ENCODE measurements at places on chromosomes 6 and 20.

- no peaks in the 10 kb centered on the region for H3K36me3 ChIP-seq
- no peaks in the 10 kb centered on the region for H3K4me1 ChIP-seq
- DNase-seq = no peak
- no peak overlapping the region for H3K4me3 ChIP-seq
- no peaks in the 10 kb centered on the region for H3K27me3 ChIP-seq
Observed at GRCh38 chr6:157281570-157281969, 41.7 kb downstream of the TMEM242 start.

- H3K36me3 ChIP-seq = no peaks in the 10 kb centered on the region
- no peaks in the 10 kb centered on the region for H3K27me3 ChIP-seq
- H3K4me1 ChIP-seq = no peaks in the 10 kb centered on the region
- H3K27ac ChIP-seq = no peak overlapping the region
Observed at GRCh38 chr6:74899416-74899815, 306.4 kb downstream of the COL12A1 start.

- H3K27ac ChIP-seq = peak overlapping the region; percentile 72
- no peak overlapping the region for H3K4me3 ChIP-seq
Observed at GRCh38 chr6:20877008-20877937, 343.0 kb downstream of the CDKAL1 start.

DNA sequence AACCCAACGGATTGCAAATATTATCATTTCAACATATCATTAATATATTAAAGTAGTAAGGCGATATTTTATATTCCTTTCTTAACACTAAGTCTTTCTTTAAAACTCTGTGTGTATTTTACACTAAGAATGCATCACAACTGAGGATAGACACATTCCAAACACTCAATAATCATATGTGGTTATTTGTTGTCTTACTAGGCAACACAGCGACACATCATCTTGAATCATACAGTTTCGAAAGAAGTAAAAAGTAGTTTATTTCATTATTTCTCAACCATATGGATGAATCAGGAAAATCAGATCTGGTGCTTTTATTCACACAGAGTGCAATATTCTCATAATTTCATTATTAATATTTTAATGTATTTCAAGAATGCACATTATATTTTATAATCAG, 662.4 kb downstream of the EPHA7 start:
- DNase-seq = no peak
- no peaks in the 10 kb centered on the region for H3K4me1 ChIP-seq
- H3K27ac ChIP-seq = no peak overlapping the region

DNA sequence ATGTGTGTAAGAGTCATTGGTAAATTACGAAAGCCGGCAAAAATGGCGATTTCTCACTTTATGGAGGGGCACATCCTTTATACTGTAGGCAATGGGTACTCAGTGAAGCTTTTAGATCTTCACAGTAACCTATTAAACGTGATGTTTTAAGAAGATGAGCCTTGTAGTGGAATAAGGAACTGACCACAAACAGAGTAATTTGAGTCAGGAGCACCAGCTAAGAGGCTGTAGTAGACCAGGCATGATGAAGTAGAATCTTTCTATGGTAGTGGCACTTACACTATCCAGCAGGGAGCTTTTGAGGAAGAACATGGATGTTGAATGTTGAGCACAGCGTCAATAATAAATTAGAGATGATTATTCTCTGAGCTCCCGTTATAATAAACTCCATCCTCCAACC, 65.9 kb downstream of the HIVEP2 start:
- H3K4me3 ChIP-seq = no peak overlapping the region
- H3K27ac ChIP-seq = no peak overlapping the region
- no peaks in the 10 kb centered on the region for H3K27me3 ChIP-seq
- no peaks in the 10 kb centered on the region for H3K36me3 ChIP-seq

GRCh38 chr6:132768051-132768517, 10.4 kb upstream of the VNN2 start:
- no peak overlapping the region for H3K4me3 ChIP-seq
- DNase-seq = peak; percentile 66
- H3K27ac ChIP-seq = no peak overlapping the region
- peaks cover 6% of the 10 kb centered on the region for H3K36me3 ChIP-seq
- H3K27me3 ChIP-seq = no peaks in the 10 kb centered on the region
- H3K4me1 ChIP-seq = no peaks in the 10 kb centered on the region

DNA sequence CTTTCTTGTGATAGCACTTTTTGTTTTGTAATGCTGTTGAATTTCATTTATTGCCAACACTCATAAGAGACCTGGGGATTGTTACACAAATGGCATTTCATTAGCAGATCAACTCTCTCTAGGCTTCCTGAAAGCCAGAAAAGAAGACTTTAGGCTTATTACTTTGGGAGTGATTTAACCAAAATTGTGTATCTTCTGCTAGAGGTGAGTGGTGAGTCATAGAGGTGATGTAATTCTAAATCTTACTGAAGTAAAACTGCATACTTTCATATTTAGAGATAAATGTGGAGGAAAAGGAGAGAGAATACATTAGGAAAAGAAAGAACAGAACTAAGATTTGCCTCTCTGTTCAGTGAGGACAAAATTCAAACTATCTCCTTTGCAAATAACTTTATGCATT, 304.7 kb upstream of the RGS17 start:
- H3K4me1 ChIP-seq = no peaks in the 10 kb centered on the region
- H3K4me3 ChIP-seq = no peak overlapping the region
- no peaks in the 10 kb centered on the region for H3K27me3 ChIP-seq
- DNase-seq = no peak
- no peaks in the 10 kb centered on the region for H3K36me3 ChIP-seq

DNA sequence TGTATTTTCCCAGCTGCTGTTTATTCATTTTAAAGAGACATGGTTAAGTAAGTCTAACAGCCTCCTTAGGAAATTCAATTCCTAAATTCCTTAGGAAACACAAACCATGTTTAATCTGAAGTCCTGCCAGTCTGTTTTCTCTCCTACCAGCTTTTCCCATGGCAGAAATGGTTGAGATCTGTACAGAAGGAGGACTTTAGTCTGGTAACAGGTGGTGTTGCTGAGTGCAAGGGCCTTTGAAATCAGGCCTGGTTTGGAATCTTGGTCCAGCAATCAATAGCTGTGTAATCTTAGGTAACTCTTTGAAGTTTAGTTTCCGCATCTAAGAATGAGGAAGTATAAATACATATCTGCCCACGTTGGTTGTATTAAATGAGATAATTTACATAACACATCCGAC, 232.5 kb downstream of the LAMA2 start:
- H3K27ac ChIP-seq = peak overlapping the region; percentile 23
- DNase-seq = no peak
- no peaks in the 10 kb centered on the region for H3K4me1 ChIP-seq
- H3K4me3 ChIP-seq = no peak overlapping the region

GRCh38 chr20:58128635-58129625, 99.5 kb downstream of the ANKRD60 start:
- H3K4me3 ChIP-seq = no peak overlapping the region
- no peaks in the 10 kb centered on the region for H3K27me3 ChIP-seq
- DNase-seq = no peak
- H3K27ac ChIP-seq = peak overlapping the region; percentile 75

DNA sequence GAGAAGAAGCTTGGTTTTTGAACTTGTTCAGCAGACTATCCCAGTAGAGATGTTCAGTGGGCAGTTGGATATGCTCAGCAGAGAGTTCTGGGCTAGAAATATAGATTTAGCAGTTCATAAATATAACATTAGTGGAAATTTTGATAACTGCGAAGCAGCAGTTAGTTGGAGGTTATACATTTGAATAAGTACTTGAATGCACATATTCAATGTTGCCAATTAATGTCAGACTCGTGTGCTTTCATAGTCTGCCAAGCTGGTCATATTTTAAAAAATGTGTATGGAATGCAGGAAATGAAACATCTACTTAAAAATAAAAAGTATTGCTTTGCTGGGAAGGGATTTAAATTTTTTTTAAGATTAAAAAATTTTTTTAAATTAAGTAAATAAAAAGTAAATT, 92.5 kb upstream of the E2F3 start:
- no peaks in the 10 kb centered on the region for H3K36me3 ChIP-seq
- peaks cover 10% of the 10 kb centered on the region for H3K27me3 ChIP-seq
- H3K4me1 ChIP-seq = no peaks in the 10 kb centered on the region
- DNase-seq = no peak
- H3K27ac ChIP-seq = no peak overlapping the region

Measured in tibial artery (tissue), 4 donors.